Smooth muscle cell of the pulmonary artery (primary cell): ENCODE measurements at places on chromosomes 11 and 22. TPM values are rescaled to one million over a fixed set of nuclear protein-coding genes. Genes with fewer than 3 reads are reported as not detected.

Gene MYRF
- total RNA-seq: 0.92 and 1.0 TPM in 2 replicates

Gene MS4A15
- total RNA-seq: not detected in 2 replicates

Gene CNIH2
- 0.72 and 0.86 TPM in 2 replicates for total RNA-seq

Gene DEAF1
- 33.0 and 50.5 TPM in 2 replicates for total RNA-seq

Gene MYOD1
- not detected in 2 replicates for total RNA-seq

Gene KRTAP5-8
- not detected in 2 replicates for total RNA-seq

Gene NAALADL1
- total RNA-seq: 22.0 and 26.3 TPM in 2 replicates

Gene RPS19BP1
- total RNA-seq: 30.1 and 32.9 TPM in 2 replicates

Gene RAB30
- 37.6 and 40.5 TPM in 2 replicates for total RNA-seq

Gene AASDHPPT
- total RNA-seq: 39.7 and 40.5 TPM in 2 replicates

Gene OR10V1
- total RNA-seq: not detected in 2 replicates

Gene CDKN1C
- 1.2 and 1.3 TPM in 2 replicates for total RNA-seq

Gene RAG2
- not detected in 2 replicates for total RNA-seq

Gene CCDC81
- 2.8 and 4.2 TPM in 2 replicates for total RNA-seq

Gene TFIP11
- 30.0 and 30.5 TPM in 2 replicates for total RNA-seq
